ENCODE measurements at places on chromosomes 2 and 18. TPM values are rescaled to one million over a fixed set of nuclear protein-coding genes. Genes with fewer than 3 reads are reported as not detected.

RNASEH1 gene
- 29.9 TPM for total RNA-seq

C2orf74 gene
- 20.2 TPM for total RNA-seq

HNMT gene
- 1.7 TPM for total RNA-seq

CIDEA gene
- 0.81 TPM for total RNA-seq

NOSTRIN gene
- total RNA-seq = 0.36 TPM

CIB4 gene
- total RNA-seq = not detected

SNTG2 gene
- total RNA-seq = not detected

RESP18 gene
- total RNA-seq = not detected

NPHP1 gene
- 2.7 TPM for total RNA-seq

TDRD15 gene
- under 0.01 TPM for total RNA-seq

GRHL1 gene
- 0.63 TPM for total RNA-seq

TANC1 gene
- total RNA-seq = 47.5 TPM

NTSR2 gene
- total RNA-seq = not detected

ACTG2 gene
- total RNA-seq = under 0.01 TPM

DPP4 gene
- total RNA-seq = 5.0 TPM

SPEG gene
- total RNA-seq = 0.63 TPM

EPB41L3 gene
- total RNA-seq = 147 TPM

TGFA gene
- total RNA-seq = 0.38 TPM

PTPN18 gene
- total RNA-seq = 10.2 TPM

DQX1 gene
- total RNA-seq = 0.09 TPM

AGFG1 gene
- total RNA-seq = 45.1 TPM

CCDC74B gene
- 0.85 TPM for total RNA-seq

GAL3ST2 gene
- not detected for total RNA-seq

EPHA4 gene
- 29.6 TPM for total RNA-seq

RAMP1 gene
- total RNA-seq = 0.19 TPM

TUBA3E gene
- not detected for total RNA-seq

PAX8 gene
- not detected for total RNA-seq

VWA3B gene
- total RNA-seq = not detected

SLC19A3 gene
- total RNA-seq = 0.09 TPM

PSMA8 gene
- not detected for total RNA-seq

CAPN14 gene
- under 0.01 TPM for total RNA-seq

ABCB11 gene
- total RNA-seq = 0.18 TPM

ADCYAP1 gene
- total RNA-seq = 0.94 TPM

SNORC gene
- total RNA-seq = 0.38 TPM

CRYGD gene
- not detected for total RNA-seq

PDE6D gene
- total RNA-seq = 14.5 TPM

UBE2E3 gene
- 39.0 TPM for total RNA-seq

LAMA1 gene
- total RNA-seq = 0.75 TPM

DSG4 gene
- total RNA-seq = not detected

PLB1 gene
- total RNA-seq = 0.36 TPM

CRYBA2 gene
- not detected for total RNA-seq

SLC9A4 gene
- not detected for total RNA-seq

AQP12B gene
- total RNA-seq = not detected

FRZB gene
- total RNA-seq = not detected

Measured in endothelial cell of coronary artery (primary cell).